ENCODE measurements at places on chromosomes 13 and 19. TPM values are rescaled to one million over a fixed set of nuclear protein-coding genes. Genes with fewer than 3 reads are reported as not detected.

DNA sequence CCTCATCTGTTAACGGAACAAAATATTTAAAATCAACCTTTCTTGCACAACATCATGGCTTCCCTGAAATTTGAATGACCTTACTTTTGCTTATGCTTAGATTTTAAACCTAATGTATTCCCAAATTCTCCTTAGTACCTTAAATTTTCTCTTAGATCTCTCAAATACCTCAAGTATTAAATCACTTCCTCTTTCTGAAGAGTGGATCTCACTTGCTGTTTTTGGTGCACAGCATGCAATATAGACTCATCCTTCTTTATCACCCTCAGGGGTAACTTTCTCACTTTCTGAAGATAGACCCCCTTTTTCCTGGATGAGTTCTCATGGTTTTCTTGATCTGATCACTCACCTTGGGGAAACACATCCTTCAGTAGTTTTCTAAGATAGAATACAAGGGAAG lies 871.7 kb downstream of the DACH1 start:
- H3K4me1 ChIP-seq, result no peaks in the 10 kb centered on the region
- no peaks in the 10 kb centered on the region for H3K36me3 ChIP-seq
- no peak overlapping the region for H3K27ac ChIP-seq
- H3K4me3 ChIP-seq, result no peak overlapping the region
- no peak for DNase-seq
- H3K27me3 ChIP-seq, result no peaks in the 10 kb centered on the region

ACP7 gene
- not detected for total RNA-seq

ZNF177 gene
- 6.7 TPM for total RNA-seq

DNA sequence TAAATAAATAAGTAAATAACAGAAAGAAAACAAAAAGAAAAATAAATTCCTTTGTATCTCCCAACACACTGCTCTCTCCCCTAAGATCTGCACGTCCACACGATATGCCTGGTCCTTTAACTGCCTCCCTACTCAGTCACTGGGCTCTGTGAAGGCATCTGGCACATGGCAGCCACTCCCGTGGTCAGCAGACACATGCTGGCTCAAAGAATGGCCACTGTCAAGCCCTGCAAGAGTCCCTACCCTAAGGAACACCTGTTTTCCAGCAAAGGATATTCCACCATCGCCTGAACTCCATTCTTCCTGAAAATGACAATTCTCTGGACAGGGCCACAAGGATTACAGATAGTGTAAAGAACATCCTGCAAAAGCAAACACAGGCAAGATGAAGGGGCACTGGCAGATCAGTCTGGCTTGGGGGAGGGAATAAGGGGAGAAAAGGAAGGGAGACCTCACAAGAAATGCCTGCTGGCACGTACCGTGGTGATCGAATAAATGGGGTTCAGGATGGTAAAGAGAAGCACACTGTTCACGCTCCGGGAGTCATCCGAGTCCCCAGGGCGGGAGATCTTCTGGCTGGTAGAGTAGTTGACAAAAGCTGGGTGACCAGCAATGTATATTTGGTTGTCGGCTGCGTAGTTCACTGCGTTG lies 4.3 kb downstream of the HNRNPL start:
- peak overlapping the region; percentile 55 for H3K4me3 ChIP-seq
- H3K36me3 ChIP-seq, result peaks cover 4% of the 10 kb centered on the region
- DNase-seq, result no peak
- H3K27ac ChIP-seq, result peak overlapping the region; percentile 22

GRCh38 chr19:455031-455705 lies 5.7 kb downstream of the SHC2 start:
- H3K4me3 ChIP-seq, result no peak overlapping the region
- H3K27me3 ChIP-seq, result peaks cover 16% of the 10 kb centered on the region
- no peak overlapping the region for H3K27ac ChIP-seq
- no peak for DNase-seq

- peaks cover 4% of the 10 kb centered on the region for H3K36me3 ChIP-seq
- peaks cover 66% of the 10 kb centered on the region for H3K4me1 ChIP-seq
- peaks cover 18% of the 10 kb centered on the region for H3K27me3 ChIP-seq
- DNase-seq, result peak; percentile 36
Observed at GRCh38 chr13:50991579-50992521, 82.3 kb downstream of the RNASEH2B start.

- H3K4me3 ChIP-seq, result no peak overlapping the region
- peaks cover 20% of the 10 kb centered on the region for H3K4me1 ChIP-seq
- DNase-seq, result no peak
- H3K27ac ChIP-seq, result no peak overlapping the region
- peaks cover 8% of the 10 kb centered on the region for H3K27me3 ChIP-seq
- H3K36me3 ChIP-seq, result peaks cover 4% of the 10 kb centered on the region
Observed at GRCh38 chr19:18650468-18651041, 13.7 kb downstream of the KLHL26 start.

SYT5 gene
- total RNA-seq, result 23.7 TPM

- no peak overlapping the region for H3K27ac ChIP-seq
- peaks cover 1% of the 10 kb centered on the region for H3K27me3 ChIP-seq
- no peak overlapping the region for H3K4me3 ChIP-seq
- H3K4me1 ChIP-seq, result peaks cover 3% of the 10 kb centered on the region
Observed at GRCh38 chr13:62643799-62644524, 1228.3 kb upstream of the PCDH20 start.

DMKN gene
- 0.88 TPM for total RNA-seq

C19orf81 gene
- 10.4 TPM for total RNA-seq

DNA sequence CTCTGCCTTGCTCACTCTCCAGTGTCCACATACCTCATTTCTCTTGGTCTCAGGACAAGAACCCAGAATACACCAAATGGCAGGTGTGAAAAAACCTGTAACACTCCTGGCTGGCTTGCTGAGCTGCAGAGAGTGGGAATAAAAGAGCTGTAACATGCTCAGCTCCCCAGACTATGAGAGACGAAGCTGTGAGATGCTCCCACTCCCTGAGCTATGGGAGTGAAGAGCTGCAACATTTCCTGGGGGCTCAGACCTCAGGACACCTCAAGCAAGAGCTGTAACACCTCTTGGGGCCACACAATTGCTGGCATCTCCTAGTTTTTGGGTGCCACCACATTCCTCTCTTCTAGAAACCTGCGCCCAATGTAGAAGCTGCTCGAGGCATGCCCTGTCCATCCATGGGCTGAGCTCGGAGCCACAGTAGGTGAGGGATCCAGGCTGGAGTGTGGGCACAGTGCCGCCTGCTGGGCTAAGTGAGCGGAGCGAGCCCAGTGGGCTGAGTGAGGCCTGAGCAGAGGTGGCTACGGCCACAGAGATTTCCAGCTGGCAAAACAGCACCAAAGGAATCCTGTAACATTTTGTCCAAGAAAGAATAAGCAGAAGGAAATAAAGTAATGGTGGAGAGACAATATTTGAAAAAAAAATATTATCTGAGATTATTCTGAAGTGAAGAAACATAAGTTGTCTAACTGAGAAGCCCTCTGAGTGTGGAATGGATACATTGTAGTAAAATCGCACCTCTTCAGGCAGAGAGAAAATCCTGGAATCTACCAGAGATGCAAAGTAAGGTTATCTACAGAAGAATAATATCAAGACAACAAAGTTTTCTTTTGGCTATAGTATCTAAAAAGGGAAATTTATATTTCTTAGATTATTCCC lies 186.2 kb upstream of the PCDH9 start:
- DNase-seq, result peak; percentile 83
- no peaks in the 10 kb centered on the region for H3K36me3 ChIP-seq
- H3K27me3 ChIP-seq, result no peaks in the 10 kb centered on the region
- no peak overlapping the region for H3K27ac ChIP-seq

SYMPK gene
- total RNA-seq, result 78.1 TPM

DNA sequence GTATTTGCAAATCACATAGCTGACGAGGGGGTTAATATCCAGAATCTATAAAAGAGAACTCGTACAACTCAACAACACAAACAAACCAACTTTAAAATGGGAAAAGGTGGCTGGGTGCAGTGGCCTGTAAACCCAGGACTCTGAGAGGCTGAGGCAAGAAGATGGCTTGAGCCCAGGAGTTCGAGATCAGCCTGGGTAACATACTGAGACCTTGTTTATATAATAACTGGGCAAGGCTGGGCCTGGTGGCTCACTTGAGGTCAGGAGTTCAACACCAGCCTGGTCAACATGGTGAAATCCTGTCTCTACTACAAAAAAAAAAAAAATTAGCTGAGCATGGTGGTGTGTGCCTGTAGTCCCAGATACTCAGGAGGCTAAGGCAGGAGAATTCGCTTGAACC lies 21.8 kb upstream of the TM6SF2 start:
- no peak overlapping the region for H3K27ac ChIP-seq
- DNase-seq, result no peak
- no peaks in the 10 kb centered on the region for H3K27me3 ChIP-seq
- H3K4me1 ChIP-seq, result no peaks in the 10 kb centered on the region

LCP1 gene
- total RNA-seq, result 0.71 TPM

DNA sequence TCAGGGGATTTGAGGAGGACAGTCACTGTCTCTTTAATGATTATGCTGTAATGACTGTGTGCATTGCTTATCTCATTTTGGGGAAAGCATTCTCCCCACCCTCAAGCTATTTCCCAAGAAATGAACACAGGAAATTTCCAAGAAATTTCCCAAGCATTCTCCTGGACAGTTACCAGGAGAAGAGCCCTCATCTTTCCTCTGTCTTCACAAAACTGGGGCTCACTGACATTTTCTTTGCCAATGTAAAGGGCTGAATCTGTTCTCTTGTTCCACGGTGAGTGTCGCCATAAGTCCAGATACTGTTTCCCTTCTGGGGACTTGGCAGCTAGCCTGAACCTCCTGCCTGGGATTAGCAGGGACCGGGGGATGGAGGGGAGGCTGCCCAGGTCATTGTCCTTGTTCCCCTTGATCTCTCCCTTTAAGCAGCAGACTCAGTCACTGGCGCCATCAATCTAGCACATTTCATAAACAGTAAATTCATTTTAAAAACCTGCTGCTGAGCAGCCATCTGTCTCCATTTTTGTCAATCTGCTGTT lies 172.8 kb downstream of the DNAJC15 start:
- DNase-seq, result no peak
- peaks cover 4% of the 10 kb centered on the region for H3K4me1 ChIP-seq
- H3K4me3 ChIP-seq, result no peak overlapping the region
- peak overlapping the region; percentile 35 for H3K27ac ChIP-seq
- peaks cover 1% of the 10 kb centered on the region for H3K27me3 ChIP-seq

GRCh38 chr19:40442328-40443130 lies 1.6 kb downstream of the SERTAD3 start:
- peak overlapping the region; percentile 38 for H3K27ac ChIP-seq
- H3K4me3 ChIP-seq, result peak overlapping the region; percentile 88
- no peak for DNase-seq
- H3K36me3 ChIP-seq, result no peaks in the 10 kb centered on the region

GRCh38 chr19:1747285-1748114 lies 5.8 kb upstream of the ONECUT3 start:
- H3K27ac ChIP-seq, result no peak overlapping the region
- no peaks in the 10 kb centered on the region for H3K36me3 ChIP-seq
- DNase-seq, result no peak

GRCh38 chr13:101520672-101521071 lies 68.2 kb downstream of the ITGBL1 start:
- H3K4me1 ChIP-seq, result peaks cover 3% of the 10 kb centered on the region
- H3K36me3 ChIP-seq, result no peaks in the 10 kb centered on the region
- H3K27ac ChIP-seq, result no peak overlapping the region
- no peak for DNase-seq
- no peak overlapping the region for H3K4me3 ChIP-seq

ZMYM2 gene
- 215 TPM for total RNA-seq

GRCh38 chr13:74046431-74046830 lies 87.8 kb downstream of the KLF12 start:
- H3K36me3 ChIP-seq, result no peaks in the 10 kb centered on the region
- no peak overlapping the region for H3K4me3 ChIP-seq
- H3K27ac ChIP-seq, result no peak overlapping the region
- no peak for DNase-seq
- H3K27me3 ChIP-seq, result no peaks in the 10 kb centered on the region

DNA sequence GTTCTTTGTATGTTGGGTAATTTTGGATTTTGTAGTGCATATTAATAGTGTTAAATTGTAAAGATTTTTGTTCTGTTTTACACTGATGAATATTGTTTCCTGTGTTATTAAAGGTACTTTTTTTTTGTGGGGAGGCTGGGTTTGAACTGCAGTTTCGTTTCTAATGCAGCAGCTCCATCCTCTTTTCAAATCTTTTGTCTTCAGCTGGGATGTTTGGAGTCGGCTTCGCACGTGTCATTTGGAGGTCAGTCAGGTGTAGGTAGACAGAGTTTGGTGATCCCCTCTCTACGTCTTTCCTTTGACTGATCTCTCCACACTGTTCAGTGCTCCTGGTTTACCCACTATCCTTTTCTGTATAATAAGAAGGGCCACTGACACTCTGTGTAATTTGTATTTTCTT lies 30.3 kb downstream of the TDRD3 start:
- no peak overlapping the region for H3K27ac ChIP-seq
- no peaks in the 10 kb centered on the region for H3K27me3 ChIP-seq
- H3K4me1 ChIP-seq, result no peaks in the 10 kb centered on the region
- H3K4me3 ChIP-seq, result no peak overlapping the region

GRCh38 chr19:45500918-45501729 lies 2.9 kb downstream of the PPM1N start:
- DNase-seq, result no peak
- peaks cover 13% of the 10 kb centered on the region for H3K27me3 ChIP-seq
- H3K4me3 ChIP-seq, result peak overlapping the region; percentile 56

DNA sequence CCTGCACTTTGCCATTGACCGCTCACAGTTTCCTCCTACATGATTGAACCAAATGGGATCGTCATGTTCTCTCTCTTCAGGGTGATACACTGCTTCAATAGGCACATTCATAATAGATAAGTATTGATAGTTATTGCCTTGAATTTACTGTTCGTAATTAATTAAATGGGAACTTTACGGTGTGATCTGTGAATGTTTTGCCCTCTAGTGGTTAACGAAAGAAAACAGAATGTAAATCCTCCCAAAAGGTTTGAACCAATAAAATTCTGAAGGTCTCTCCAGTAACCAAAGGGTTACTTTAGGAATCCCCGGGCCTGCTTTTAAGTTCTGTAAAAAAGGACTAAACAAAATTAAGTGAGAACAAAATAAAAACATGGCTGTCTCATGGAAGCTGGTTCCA lies 389.3 kb downstream of the DACH1 start:
- H3K4me1 ChIP-seq, result peaks cover 16% of the 10 kb centered on the region
- H3K27me3 ChIP-seq, result peaks cover 2% of the 10 kb centered on the region
- DNase-seq, result no peak
- H3K4me3 ChIP-seq, result no peak overlapping the region

GRCh38 chr13:72886272-72887067 lies 104.5 kb downstream of the PIBF1 start:
- H3K27me3 ChIP-seq, result no peaks in the 10 kb centered on the region
- no peak for DNase-seq
- no peak overlapping the region for H3K27ac ChIP-seq
- no peaks in the 10 kb centered on the region for H3K36me3 ChIP-seq
- no peaks in the 10 kb centered on the region for H3K4me1 ChIP-seq

- peak overlapping the region; percentile 86 for H3K4me3 ChIP-seq
- H3K36me3 ChIP-seq, result no peaks in the 10 kb centered on the region
- no peak for DNase-seq
- H3K27ac ChIP-seq, result peak overlapping the region; percentile 73
- peaks cover 30% of the 10 kb centered on the region for H3K27me3 ChIP-seq
- H3K4me1 ChIP-seq, result peaks cover 2% of the 10 kb centered on the region
Observed at GRCh38 chr19:13864046-13864666, 12.8 kb upstream of the NANOS3 start.

Data from glutamatergic neuron (in vitro differentiated cells).